Bronchial epithelial cell (primary cell): ENCODE measurements at places on chromosomes 7 and 10.
A peak's percentile ranks its signal among the peaks of the same experiment; 100 is the strongest.

- DNase-seq = no peak
Observed at GRCh38 chr7:51316262-51316665, 345 bp downstream of the COBL start.

DNA sequence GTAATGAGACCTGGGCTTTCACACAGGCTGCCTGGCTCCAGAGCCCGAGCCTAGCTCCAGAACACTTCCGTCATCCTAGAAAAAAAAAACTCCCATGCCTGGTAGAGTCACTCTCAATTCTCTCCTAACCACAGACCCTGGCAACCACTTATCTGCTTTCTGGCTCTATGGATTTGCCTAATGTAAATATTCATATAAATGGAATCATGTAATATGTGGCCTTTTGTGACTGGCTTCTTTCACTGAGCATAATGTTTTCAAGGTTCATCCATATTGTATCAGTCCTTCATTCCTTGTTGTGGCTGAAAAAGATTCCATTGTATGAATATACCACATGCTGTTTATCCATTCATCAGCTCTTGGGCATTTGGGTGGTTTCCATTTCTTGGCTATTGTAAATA is 167.7 kb upstream of the MKLN1 start:
- DNase-seq = no peak

DNA sequence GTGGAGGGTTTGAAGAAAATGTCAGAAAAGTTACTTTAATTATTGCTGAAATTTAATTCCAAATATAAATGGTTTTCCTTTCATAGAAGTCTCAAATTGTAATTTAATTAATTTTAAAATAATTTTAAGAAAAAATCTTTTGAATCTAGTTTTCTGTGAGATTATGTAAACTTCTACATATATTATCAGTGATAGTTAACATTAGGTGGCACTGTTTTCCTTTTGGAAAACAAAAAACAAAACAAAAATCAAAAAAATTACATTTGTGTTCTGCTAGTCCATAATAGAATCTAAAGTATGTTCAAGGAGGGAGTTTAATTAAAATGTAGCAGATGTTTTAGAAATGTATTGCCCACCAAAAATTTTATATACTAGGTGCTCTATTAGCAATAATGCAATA is 1456.7 kb downstream of the REEP3 start:
- no peak for DNase-seq

- DNase-seq = no peak
Observed at GRCh38 chr7:150322114-150322832, 882 bp upstream of the LRRC61 start.

DNA sequence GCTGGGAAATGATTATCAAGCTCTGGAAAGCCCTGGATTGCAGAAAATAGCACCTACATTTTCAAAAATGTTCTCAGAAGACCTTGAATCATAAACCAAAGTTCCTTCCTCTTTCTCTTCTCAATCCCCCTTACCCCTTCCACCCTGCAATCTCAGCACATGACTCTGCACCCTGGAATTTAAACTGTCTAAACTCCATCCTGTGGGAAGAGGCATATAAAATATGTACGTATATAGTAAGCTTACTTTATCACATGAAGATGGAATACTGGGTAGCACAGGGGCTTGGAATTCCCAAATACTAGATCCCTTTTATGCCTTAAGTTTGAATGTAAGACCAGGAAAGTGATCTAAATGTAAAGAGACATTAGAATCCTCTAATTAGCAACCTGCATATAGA is 7.7 kb downstream of the AGMO start:
- DNase-seq = peak; percentile 76

GRCh38 chr7:32905175-32905662 is 13.7 kb upstream of the KBTBD2 start:
- DNase-seq = peak; percentile 20

DNA sequence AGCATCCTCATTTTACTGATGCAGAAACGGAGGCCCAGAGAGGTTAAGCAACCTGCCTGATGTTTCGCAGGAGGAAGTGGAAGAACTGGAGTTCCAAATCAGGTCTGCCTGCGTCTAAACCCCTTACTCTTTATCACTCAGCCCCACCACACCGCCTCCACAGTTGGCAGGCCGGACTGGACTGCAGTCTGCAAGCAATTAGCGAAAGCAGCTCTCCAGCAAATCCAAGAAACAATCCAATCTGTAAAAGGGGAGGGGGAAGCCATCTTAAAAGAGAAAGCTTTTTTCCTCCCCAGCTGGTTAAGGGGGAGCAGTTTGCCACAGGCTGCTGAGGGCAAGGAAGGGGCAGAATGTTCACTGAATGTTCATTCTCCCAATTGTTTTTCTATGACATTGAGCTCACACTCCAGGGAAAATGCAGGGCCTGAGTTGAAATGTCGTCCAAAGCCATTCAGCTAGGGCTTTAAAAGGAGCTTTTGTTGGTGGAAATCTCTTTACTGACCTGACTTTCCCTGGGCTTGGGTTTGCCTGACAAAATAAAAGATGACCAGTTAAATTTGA is 350.1 kb downstream of the RNLS start:
- DNase-seq = no peak

- DNase-seq = no peak
Observed at GRCh38 chr10:114180937-114181336, 1.8 kb downstream of the TDRD1 start.

- no peak for DNase-seq
Observed at GRCh38 chr7:150715738-150716137, 675 bp upstream of the GIMAP1 start.

DNA sequence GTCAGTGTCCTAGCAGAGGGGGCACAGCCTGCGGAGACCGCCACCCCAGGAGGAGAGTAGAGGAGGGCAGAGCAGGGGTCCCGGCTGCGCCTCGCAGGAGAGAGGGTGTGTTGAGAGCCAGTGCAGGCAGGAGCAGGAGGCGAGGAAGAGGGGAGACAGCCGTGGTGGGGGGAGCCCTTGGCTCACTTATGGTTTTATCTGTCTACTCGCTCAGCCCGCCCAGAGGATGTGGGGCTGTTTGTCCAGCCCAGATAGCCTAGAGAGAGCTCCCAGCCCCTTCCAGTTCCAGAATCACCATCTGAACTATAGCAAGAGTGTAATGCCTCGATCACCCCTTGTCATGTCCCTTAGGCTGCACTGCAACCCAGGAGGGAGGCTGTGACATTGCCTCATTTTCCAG is 26.6 kb downstream of the SLC29A3 start:
- no peak for DNase-seq

- DNase-seq = no peak
Observed at GRCh38 chr7:136070736-136071505, 93.8 kb upstream of the MTPN start.

DNA sequence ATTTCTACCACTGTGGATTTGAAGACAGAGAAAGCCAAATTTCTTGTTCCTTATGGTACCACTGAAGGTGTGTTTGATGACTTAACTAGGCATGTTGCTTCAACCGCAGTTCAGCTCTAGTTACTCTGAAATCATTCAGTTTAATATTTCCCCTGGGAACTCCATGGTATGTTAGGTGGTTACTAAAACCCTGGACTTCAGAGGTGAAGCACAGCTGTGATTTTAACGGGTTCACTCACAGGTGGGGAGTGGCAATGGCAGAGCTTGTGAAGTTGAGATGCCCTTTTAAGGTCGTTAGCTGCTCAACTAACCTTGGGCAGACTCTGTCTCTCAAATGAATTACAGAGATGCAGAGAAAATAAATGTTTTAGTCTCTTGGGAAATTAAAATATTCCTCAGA is 163.6 kb upstream of the PHYHIPL start:
- no peak for DNase-seq

DNA sequence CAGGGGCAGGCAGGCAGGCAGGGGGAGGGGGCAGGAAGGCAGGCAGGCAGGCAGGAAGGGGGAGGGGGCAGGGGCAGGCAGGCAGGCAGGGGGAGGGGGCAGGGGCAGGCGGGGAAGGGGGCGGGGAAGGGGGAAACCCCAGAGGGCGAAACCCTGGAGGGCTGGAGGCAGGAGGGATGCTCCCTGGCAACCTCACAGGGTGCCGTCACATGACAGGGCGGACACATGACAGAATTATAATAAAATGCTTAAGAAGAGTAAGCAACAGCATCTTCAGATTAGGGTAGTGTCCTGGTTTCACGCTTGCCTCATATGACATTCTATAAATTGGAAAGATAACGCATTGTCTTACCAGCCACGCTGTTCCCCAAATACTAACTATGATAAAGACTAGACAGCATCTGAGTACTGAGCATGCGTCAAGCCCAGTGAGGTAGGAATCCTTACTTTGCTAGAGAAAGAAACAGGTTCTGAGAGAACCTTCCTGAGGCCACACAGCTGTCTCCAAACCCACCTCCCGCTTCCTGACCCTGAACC is 131.6 kb downstream of the DIP2C start:
- no peak for DNase-seq

DNA sequence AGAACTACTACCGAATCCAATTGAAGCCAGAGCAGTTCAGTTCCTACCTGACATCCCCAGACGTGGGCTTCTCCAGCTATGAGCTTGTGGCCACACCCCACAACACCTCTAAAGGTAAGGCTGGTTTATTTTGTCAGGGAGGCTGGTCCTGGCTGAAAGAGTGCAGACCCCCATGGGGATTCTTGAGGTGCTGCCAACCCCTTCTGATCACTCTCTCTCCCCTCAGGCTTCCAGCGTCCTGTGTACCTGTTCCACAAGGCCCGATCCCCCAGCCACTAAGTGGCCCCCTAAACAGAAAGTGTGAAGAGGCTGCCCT is 3.1 kb downstream of the PPP1R35 start:
- no peak for DNase-seq

- no peak for DNase-seq
Observed at GRCh38 chr7:91596287-91596686, 284.2 kb downstream of the MTERF1 start.

DNA sequence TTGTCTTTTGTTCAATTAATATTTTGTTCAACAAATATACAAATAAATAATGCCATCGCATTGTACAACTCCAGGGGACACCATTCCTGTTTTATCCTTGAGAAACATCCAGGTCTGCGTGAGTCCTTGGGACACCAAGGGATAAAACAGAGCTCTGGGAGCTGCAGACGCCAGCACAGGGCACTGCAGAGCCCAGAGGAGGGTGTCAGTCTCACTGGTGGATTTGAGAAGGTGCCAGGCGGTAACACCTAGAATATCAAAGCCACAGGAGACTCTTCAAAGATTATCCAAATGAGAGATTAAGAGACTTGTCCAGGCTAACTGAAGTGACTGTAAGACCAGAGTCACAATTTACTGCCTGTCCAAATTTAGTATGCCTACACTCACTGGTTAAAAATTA is 55.3 kb downstream of the TEX36 start:
- DNase-seq = no peak

- no peak for DNase-seq
Observed at GRCh38 chr7:43278088-43278644, 165.7 kb downstream of the HECW1 start.

DNA sequence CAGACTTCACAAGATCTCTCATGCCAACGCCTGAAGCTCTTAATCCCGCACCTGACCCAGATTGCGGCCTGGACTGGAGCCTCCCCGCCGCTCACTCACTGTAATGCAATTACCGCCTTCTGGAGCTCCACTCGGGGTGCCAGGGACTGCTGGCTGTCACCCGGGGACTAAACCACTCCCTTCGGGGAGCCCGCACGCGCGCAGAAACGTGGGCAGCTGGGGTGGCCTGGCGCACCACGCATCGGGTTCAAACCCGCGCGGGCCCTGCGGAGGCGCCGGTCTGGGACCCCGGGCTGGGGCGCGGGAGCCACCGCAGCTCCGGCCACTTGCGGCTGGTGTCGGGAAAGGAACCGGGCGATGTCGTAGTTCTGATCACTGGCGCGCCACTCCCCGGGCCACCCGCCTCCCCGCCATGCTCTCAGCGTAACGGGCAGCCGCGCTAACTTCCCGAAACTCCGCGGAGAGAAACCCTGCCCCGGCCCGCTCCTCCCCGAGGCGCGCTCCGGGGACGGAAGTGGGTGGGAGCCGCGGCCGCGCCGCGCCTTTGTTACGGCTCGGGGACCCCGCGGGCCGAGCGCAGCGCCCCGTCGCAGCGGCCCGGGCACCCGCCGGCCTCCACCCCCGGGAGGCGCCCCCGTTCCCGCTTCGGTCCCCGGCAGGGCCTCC is 100.3 kb upstream of the SVIL start:
- no peak for DNase-seq

- DNase-seq = peak; percentile 68
Observed at GRCh38 chr10:4825868-4826791, at the start of gene AKR1E2. Gene AKR1E2 (plus strand): TSS chr10:4826207. CDS start chr10:4826325, 118 bp downstream.

DNA sequence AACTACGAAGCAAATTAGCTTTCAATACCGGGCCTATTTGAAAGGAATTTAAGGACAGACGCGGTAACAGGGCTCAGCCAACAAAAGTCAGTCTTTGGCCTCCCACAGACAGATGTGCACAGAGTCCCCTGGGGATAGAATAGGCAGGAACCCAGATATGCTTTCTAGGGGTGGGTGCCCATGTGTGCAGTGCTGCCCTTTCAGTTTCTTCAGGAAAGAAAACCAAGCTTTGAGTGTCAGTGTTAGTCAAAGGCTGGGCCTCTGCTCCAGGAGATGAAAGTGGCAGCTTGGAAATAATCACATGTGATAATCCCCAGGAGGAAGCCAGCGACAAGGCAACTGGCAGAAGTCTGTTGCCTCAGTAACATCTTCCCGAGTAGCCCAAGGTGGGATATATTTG is 43.8 kb upstream of the CSTF2T start:
- DNase-seq = no peak

- DNase-seq = no peak
Observed at GRCh38 chr7:55235115-55235514, 130.0 kb upstream of the LANCL2 start.

GRCh38 chr10:18721067-18721466 is 61.8 kb downstream of the ARL5B start:
- DNase-seq = no peak

DNA sequence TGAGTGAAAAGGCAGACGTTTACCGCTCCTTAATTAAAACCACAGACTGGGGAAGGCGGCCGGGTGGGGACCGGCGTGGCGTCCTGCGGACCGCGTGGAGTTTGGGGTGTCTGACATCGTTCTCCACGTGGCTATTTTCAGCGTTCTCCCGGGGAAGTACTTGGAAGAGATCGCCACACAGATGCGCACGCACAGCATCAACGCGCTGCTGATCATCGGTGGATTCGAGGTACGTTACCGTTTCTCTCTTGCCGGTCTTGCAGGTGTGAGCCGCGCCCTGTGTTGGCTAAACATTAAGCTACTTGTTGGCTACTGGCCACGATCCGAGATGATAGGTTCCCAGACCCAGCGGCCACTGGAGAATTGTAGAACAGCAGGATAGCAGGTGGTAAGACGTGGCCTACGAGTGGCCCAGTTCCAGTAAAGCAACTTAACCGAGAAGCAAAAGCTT is 51.3 kb downstream of the PFKP start:
- DNase-seq = no peak

- DNase-seq = no peak
Observed at GRCh38 chr10:91200314-91201212, 19.9 kb upstream of the PCGF5 start.
